ENCODE measurements at places on chromosomes 3 and 15. TPM values are rescaled to one million over a fixed set of nuclear protein-coding genes. Genes with fewer than 3 reads are reported as not detected.

LCTL gene
- total RNA-seq, result 1.0 TPM

TMEM266 gene
- 0.17 TPM for total RNA-seq

GRIP2 gene
- 0.09 TPM for total RNA-seq

ANKRD63 gene
- not detected for total RNA-seq

IGF2BP2 gene
- 18.6 TPM for total RNA-seq

GABRG3 gene
- not detected for total RNA-seq

XCR1 gene
- total RNA-seq, result not detected

Data from bronchial smooth muscle cell (primary cell).